ENCODE measurements at places on chromosomes 3 and 15. TPM values are rescaled to one million over a fixed set of nuclear protein-coding genes. Genes with fewer than 3 reads are reported as not detected.
A peak's percentile ranks its signal among the peaks of the same experiment; 100 is the strongest.

The GALNT15 gene
- 2.0 TPM for total RNA-seq

GRCh38 chr3:87354398-87354797 is 78.0 kb upstream of the POU1F1 start:
- no peak overlapping the region for H3K4me3 ChIP-seq
- DNase-seq: no peak
- no peaks in the 10 kb centered on the region for H3K4me1 ChIP-seq
- no peaks in the 10 kb centered on the region for H3K36me3 ChIP-seq

DNA sequence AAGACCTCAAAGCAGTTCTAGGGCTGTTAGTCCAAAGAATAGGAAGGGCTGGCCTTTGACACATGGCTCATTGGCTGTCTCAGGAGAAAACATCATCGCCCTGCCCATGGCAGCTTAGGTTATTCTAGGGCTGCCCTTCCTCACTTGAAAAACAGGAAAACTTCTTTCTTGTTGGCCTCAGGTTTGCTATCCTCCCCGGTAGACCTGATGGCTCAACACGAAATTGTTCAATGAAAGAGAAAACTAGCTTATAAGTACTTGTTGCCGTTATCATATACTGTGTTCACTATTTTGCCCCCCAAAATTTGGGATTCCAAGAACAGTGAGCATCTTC is 602 bp upstream of the SLTM start:
- no peak for DNase-seq
- H3K27me3 ChIP-seq: no peaks in the 10 kb centered on the region
- H3K27ac ChIP-seq: peak overlapping the region; percentile 96
- peaks cover under 1% of the 10 kb centered on the region for H3K36me3 ChIP-seq
- peak overlapping the region; percentile 69 for H3K4me3 ChIP-seq

DNA sequence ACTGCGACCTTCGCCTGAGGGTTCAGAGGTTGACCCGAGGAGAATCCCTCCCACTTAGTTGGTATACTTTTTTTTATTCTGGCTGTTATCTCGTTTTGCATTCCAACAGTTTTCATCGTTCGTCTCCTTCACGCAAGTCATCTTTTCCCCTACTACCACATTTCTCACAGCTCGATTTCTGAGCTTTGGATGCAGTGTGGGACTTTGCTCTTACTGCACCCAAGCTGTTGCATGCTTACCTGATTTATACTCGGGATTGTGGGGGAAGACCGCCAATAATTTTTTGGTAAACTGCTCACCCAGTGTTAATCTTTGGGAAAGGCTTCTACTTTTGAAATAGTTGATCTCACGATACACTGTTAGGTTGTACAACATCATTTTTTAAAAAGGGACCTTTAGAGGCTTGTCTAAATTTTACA is 702 bp downstream of the TBC1D23 start:
- DNase-seq: no peak
- H3K27ac ChIP-seq: peak overlapping the region; percentile 98
- H3K36me3 ChIP-seq: no peaks in the 10 kb centered on the region
- peak overlapping the region; percentile 96 for H3K4me3 ChIP-seq
- H3K4me1 ChIP-seq: peaks cover 12% of the 10 kb centered on the region

GRCh38 chr15:94743668-94744067 is 512.3 kb downstream of the MCTP2 start:
- no peaks in the 10 kb centered on the region for H3K27me3 ChIP-seq
- no peaks in the 10 kb centered on the region for H3K36me3 ChIP-seq
- no peaks in the 10 kb centered on the region for H3K4me1 ChIP-seq
- no peak overlapping the region for H3K27ac ChIP-seq

- peak overlapping the region; percentile 68 for H3K27ac ChIP-seq
- no peak for DNase-seq
- no peaks in the 10 kb centered on the region for H3K36me3 ChIP-seq
Measured at GRCh38 chr3:56928379-56929068, 126.8 kb upstream of the ARHGEF3 start.

DNA sequence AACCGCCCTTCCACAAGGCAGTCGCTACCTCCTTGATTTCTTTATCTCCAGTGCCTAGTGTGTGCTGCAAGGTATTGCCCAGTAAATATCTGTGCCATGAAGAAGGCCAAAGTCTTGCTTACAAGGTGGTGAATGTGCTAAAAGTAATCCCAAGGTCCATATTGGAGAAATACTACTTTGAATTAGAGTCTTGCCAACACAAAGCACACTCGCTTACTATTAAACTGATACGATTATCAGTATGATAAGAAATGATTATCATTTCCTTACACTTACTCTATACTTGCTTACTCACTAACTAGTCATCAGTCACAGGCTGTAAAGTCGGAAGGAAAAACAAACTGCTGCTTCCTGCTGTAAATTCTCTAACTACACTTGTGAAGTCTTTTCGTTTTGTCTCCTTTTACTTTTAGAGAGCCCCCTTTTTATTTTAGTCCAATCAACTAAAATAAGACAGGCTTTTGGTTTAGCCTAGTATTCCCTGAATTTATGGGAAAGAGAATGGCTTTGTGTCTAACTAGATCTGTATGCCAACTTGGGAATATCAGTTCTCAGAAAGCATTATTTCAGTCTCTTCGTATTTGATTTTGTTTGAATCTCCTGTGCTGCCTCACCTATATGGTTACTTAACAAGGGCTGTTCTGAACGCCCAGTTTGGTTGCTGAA is 107.1 kb upstream of the TSC22D2 start:
- H3K27ac ChIP-seq: no peak overlapping the region
- no peaks in the 10 kb centered on the region for H3K36me3 ChIP-seq
- peaks cover 6% of the 10 kb centered on the region for H3K4me1 ChIP-seq
- no peak overlapping the region for H3K4me3 ChIP-seq
- H3K27me3 ChIP-seq: no peaks in the 10 kb centered on the region
- DNase-seq: no peak

The MAP2K1 gene
- 50.4 TPM for total RNA-seq

- no peak for DNase-seq
- H3K27me3 ChIP-seq: no peaks in the 10 kb centered on the region
- no peaks in the 10 kb centered on the region for H3K4me1 ChIP-seq
- H3K27ac ChIP-seq: no peak overlapping the region
- H3K36me3 ChIP-seq: peaks cover 3% of the 10 kb centered on the region
- no peak overlapping the region for H3K4me3 ChIP-seq
Measured at GRCh38 chr15:101625980-101626379, 26.2 kb downstream of the TM2D3 start.

GRCh38 chr3:10955711-10956453 is 36.7 kb upstream of the SLC6A1 start:
- peaks cover 17% of the 10 kb centered on the region for H3K27me3 ChIP-seq
- no peak overlapping the region for H3K4me3 ChIP-seq
- H3K36me3 ChIP-seq: no peaks in the 10 kb centered on the region
- H3K27ac ChIP-seq: peak overlapping the region; percentile 89

DNA sequence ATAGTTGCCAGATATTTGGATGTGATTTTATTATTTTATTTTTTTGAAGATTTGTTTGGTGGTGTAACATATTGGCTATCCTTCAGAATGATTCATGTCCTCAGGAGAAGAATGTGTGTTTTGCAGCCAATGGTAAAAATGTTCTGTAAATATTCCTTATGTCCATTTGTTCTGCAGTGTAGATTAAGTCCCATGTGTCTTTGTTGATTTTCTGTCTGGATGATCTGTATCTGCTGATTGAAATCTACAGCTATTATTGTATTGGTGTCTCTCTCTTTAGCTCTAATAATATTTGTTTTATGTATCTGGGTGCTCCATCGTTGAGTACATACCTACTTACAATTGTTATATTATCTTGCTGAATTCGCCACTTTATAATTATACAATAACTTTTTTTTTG is 1641.7 kb downstream of the OTOL1 start:
- peak; percentile 33 for DNase-seq
- H3K27ac ChIP-seq: no peak overlapping the region
- H3K4me3 ChIP-seq: no peak overlapping the region

DNA sequence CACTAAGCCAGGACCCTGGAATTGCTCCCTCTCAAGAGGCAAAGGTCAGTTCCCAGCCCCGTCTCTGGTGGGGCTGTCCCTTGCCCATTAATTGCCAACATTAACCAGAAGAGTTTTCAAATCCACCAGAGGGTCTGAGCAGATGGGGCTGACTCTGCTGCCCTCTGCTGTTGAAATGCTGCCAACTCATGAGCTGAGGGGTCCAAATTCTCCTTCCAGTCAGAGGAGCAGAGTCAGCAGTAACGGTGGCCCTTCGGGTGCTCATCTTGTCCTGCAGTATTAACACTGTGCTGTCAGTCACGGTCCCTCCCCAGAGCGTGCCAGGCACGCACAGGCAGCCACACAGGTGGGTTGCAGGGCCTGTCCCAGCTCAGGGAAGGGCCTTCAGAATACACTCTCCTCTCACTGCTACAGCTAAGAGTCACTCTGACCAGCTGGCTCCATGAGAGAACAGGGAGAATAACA is 10.7 kb upstream of the SPTBN5 start:
- H3K27me3 ChIP-seq: no peaks in the 10 kb centered on the region
- peaks cover 65% of the 10 kb centered on the region for H3K36me3 ChIP-seq
- peak overlapping the region; percentile 45 for H3K27ac ChIP-seq
- H3K4me1 ChIP-seq: peaks cover 22% of the 10 kb centered on the region

- no peak overlapping the region for H3K4me3 ChIP-seq
- no peaks in the 10 kb centered on the region for H3K27me3 ChIP-seq
- no peak for DNase-seq
- H3K36me3 ChIP-seq: no peaks in the 10 kb centered on the region
Measured at GRCh38 chr15:37801529-37801928, 132.9 kb upstream of the TMCO5A start.

- no peak for DNase-seq
- no peaks in the 10 kb centered on the region for H3K27me3 ChIP-seq
- peaks cover 8% of the 10 kb centered on the region for H3K4me1 ChIP-seq
- no peak overlapping the region for H3K27ac ChIP-seq
- no peak overlapping the region for H3K4me3 ChIP-seq
Measured at GRCh38 chr15:90644952-90645725, 72.0 kb upstream of the BLM start.

DNA sequence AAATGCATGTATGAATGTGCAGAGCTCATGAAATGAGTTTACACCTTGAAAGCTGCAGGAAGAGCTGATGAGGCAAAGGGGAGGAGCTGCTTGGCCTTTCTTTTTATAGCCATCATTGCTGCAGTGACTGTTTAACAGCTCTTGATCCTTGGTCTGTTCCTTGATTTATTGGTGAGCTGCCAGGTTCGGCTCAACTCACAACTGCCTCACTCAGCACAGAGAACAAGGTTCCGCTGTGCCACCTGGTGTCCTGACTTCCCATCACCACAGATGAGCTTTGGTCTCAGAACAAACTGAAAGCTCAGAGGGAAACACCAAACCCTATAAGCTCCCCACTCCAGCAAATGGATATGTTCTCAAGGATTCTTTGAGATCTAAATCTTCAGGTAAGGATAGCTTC is 626.1 kb downstream of the MAGI1 start:
- no peak overlapping the region for H3K27ac ChIP-seq
- no peaks in the 10 kb centered on the region for H3K27me3 ChIP-seq
- peaks cover 3% of the 10 kb centered on the region for H3K4me1 ChIP-seq
- H3K36me3 ChIP-seq: no peaks in the 10 kb centered on the region
- peak; percentile 80 for DNase-seq

GRCh38 chr3:2375376-2375775 is 276.7 kb downstream of the CNTN4 start:
- H3K27me3 ChIP-seq: no peaks in the 10 kb centered on the region
- DNase-seq: no peak
- H3K4me3 ChIP-seq: no peak overlapping the region

DNA sequence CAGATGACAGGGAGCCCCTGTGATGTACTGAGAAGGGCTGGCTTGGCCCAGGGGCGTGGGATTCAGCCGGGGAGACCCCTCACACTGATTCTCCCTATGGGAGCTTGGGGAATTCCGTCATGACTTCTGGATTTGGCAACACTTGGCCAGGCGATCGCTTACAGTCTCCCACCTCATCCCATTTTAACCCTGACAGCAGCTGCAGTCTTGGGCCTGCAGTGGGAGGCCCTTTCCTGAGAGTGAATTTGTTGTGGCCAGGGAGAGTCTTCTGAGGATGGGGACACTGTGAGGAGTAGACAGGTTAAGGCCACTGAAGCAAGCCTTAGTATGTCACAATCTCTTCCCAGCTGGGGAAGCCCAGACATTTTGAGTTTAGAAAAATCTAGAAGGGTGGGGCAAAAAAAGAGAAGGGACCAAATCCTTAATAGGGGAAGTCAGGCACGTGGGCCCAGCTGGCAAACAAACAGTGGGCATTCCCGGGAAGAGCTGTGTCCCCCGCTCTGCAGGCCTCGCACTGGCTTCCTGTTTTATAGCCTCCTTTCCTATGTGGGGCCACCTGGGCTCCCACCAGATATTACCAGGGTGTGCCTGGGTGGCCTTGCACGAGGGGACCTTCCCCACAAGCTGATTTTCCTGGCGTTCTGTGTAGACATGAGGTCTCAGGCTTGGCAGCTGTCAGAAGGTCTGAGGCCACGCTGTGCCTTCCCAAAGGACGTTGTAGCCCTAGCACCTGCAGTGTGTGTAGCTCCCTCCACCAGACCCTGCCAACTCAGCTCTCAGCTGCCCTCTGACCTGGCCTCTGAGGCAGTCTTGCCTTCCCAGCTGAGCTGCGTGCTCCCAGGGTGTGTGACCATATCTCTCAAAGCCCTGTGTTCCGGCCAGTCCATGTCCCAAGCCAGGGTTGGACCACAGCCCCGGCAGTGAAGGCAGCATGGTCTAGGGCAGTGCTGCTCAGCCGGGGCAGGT is 64.5 kb downstream of the FEM1B start:
- peaks cover 72% of the 10 kb centered on the region for H3K4me1 ChIP-seq
- H3K27ac ChIP-seq: peak overlapping the region; percentile 62
- peak; percentile 61 for DNase-seq
- no peak overlapping the region for H3K4me3 ChIP-seq

DNA sequence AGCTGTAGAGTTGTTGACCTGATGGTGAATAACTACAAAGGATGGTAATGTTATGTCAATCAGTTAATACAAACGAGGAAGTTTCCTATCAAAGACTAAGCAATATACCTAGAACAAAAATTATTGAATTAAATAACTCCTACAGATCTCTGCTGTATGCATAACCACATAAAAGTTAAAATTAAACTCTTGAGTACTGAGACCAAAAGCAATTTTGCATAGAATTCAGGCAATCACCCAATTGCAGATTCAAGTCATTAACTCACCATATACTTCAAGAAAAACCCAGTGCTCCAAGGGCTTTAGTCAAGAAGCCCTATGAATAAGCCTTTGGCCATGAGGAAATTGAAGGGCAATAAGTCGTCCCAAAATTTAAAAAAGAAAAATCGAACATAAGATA is 518.8 kb downstream of the MECOM start:
- DNase-seq: no peak
- H3K36me3 ChIP-seq: no peaks in the 10 kb centered on the region
- H3K4me1 ChIP-seq: peaks cover 17% of the 10 kb centered on the region
- H3K4me3 ChIP-seq: no peak overlapping the region

DNA sequence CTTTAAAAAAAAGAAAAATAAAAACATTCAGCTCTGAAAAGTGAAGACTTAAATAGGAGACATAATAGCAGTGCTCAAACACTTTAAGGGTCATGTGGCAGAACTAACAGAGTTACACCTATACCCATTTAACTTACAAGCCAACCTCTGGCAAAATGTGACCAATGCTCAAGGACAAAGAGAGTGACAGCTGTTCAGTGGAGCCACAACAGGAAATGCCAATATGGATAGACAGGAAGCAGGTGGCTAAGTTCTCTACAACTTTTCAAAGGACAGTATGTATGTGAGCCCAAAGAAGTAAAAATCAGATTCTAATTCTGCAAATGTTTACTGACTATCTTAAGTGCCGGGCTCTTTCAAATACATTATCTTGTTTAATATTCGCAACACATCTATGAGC is 3.4 kb downstream of the TMCC1 start:
- peak; percentile 74 for DNase-seq
- H3K27ac ChIP-seq: peak overlapping the region; percentile 29
- H3K4me1 ChIP-seq: peaks cover 24% of the 10 kb centered on the region
- no peak overlapping the region for H3K4me3 ChIP-seq

The DAZL gene
- not detected for total RNA-seq

Data from muscle of leg (tissue), 16 donors.